HT1080 (cell line): ENCODE measurements at places on chromosomes 6 and 20. TPM values are rescaled to one million over a fixed set of nuclear protein-coding genes. Genes with fewer than 3 reads are reported as not detected.

Gene CGA
- total RNA-seq, result 0.13 TPM in 1 of 2 replicates, not detected in the other

Gene PRDM13
- not detected in 2 replicates for total RNA-seq

Gene SRC
- 10.5 and 13.9 TPM in 2 replicates for total RNA-seq

Gene ZSWIM3
- total RNA-seq, result 6.0 and 6.1 TPM in 2 replicates

Gene B3GAT2
- total RNA-seq, result 0.17 and 0.23 TPM in 2 replicates

Gene OR2H2
- total RNA-seq, result not detected in 2 replicates

Gene BMP6
- 3.2 and 4.0 TPM in 2 replicates for total RNA-seq

Gene RFX6
- not detected in 2 replicates for total RNA-seq

Gene SOX18
- 0.11 and 0.57 TPM in 2 replicates for total RNA-seq

Gene NHLRC1
- total RNA-seq, result 0.31 TPM in 1 of 2 replicates, not detected in the other

Gene SLC32A1
- total RNA-seq, result not detected in 2 replicates

DNA sequence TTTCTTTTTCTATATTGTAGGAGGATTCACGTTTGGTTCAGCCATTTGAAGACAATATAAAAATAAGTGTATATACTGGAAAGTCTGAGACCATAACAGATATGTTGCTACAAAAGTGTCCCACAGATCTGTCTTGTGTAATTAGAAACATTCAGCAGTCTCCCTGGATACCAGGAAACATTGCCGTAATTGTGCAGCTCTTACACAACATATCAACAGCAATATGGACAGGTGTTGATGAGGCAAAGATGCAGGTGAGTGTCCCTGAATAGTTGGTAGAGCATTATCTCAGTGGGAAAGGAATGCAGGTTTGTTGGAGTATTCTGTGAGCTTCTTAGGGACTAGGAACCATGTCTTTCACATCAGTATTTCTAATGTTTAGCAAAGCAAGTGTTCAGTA is 18.3 kb upstream of the ADGRF4 start:
- DNase-seq, result no peak

DNA sequence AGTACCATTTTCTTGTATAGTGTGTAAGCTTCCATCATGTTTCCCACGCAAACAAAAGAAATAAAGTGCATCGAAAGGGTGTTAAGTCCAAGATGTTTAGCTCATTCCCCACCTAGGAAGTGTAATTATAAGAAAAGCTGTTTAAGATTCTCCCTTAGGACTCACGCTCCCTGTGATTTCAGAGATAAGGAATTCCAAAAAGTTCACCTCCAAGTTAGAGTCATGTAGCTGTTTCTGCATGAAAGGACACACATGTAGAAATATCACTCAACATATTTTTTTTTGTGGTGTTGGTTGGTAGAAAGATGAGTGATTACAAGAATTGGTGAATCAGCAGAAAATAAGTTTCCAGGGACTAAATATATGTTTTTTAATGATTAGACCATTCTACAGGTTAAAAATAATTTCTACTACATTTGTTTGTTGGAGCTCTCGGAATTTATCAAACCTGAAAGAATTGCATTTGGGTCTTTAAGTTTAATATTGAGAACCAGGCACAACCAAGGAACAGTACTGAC is 10.4 kb downstream of the OPN5 start:
- no peak for DNase-seq

DNA sequence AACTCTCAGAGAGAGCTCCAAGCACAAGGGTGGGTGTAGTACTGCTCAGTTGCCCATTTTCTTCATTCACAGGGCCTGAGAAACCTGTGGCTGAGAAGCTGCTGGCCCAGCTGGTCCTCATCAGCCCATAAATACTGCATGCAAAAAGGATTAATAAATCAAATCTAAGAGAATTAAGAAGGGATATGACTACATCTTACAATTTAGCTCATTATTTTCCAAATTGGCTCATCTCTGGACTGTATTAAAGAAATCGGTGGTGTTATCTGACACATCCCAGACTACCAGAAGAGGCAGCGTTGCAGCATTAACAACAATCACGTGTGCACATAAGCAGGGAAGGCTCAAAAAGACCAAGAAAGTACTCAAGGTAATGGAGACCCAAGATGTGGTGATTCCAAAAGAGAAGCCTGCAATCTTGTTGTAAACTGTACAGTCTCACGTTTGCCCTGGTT is 90.7 kb downstream of the CD24 start:
- no peak for DNase-seq

DNA sequence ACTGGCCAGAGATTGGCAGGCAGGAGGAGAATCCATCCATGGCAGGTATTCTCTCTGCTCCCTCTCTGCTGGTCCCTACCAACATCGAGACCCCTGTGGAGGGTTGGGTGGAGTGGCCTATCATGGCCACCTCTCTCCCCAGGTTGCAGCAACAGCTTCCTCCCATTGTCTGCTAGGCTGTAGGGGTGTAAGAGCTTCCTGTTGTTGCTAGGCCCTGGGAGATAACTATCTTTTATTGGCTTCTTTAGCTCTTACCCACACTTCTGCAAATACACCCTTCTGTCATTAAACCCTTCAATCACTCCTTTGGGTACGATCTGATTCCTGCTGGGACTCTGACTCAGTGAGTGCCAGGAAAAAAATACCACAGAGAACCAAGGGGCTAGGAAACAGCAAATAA is 66.6 kb upstream of the FAM184A start:
- no peak for DNase-seq

DNA sequence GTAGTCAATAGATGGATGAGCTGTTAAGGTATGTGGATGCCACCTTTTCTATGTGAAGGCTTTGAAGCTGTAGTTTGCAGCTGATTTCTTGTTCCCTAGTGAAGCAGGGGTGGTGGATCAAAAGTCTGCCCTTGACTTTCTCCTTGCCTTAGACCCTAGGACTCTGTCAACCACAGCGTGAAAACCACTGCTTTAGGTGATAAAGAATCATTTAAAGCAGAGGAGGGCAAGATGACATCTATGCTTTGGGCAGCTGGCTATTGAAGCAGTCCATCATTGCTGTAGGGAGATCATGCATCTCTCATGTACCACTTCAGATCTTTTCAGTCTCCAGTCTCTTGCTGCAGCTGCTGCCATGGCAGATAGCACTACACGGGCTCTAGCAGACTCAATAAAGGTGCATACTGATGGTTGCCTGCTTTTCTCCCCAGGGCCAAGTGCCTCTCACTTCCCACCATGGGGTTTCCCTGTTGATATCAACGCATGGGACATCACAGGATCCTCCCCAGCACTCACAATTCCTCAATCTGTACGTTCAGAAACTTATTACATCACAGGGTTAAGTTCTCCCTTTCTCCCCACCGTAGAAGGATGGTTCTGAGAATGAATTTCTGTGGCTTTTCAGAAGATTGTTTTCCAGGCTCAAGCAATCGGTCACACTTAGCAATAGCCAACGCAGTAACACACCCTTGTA is 122.0 kb upstream of the STMND1 start:
- DNase-seq, result no peak

- no peak for DNase-seq
Observed at GRCh38 chr6:12916420-12917136, 200.0 kb downstream of the PHACTR1 start.

DNA sequence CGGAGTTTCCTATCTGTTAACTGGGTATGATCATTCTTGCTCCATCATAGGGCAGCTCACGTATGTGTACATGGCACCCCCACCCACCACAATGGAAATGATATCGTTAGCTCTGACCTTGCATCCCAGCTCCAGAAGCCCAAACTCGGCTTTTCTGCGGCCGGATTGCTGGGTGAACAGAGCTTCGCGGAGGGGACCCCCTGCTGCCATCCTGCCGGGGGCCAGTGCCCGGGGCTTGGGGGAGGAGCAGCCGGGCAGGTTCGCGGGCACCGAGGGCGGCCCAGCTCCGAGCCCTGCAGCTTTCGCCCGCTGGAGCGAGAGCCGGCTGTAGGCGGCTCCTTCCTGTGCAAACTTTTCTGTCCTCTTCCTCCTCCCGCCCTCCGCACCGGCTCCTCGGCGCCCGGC is 24.9 kb upstream of the FUCA2 start:
- DNase-seq, result peak; percentile 42

DNA sequence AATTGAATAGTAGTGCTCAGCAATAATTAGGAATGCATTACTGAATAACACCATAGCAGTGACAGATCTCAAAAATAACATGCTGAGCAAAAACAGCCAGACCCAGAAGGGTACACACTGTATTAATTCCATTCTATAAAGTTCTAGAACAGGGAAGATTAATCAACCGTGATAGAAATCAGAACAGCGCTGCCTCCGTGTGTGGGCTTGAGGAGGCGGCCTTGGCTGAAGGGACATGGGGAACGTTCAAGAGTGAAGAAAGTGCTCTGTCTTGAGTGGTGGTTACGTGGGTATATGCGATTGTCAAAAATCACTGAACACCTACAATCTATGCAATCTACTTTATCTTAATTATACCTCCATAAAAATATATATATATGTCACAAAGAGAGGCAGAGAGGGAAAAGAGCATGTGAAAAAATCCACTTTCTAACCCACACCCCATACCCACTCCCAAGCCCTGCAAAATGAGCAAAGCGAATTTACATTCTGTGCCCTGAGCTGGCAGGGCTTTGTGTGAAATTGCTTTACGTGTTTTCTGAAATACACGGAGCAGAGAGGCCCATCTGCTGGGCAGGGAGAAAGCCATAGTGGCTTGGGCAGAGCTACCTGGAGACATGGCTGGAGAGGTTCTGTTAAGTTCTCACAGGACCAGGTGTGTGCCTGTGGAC is 74.4 kb downstream of the NFATC2 start:
- no peak for DNase-seq

GRCh38 chr6:32635526-32636123 is 1.6 kb upstream of the HLA-DQA1 start:
- DNase-seq, result no peak

- DNase-seq, result no peak
Observed at GRCh38 chr6:64874776-64875175, 832.2 kb downstream of the EYS start.
